ENCODE measurements at places on chromosomes 16 and 17. TPM values are rescaled to one million over a fixed set of nuclear protein-coding genes. Genes with fewer than 3 reads are reported as not detected.

The RAB26 gene
- 1.2 TPM for total RNA-seq

The SLC12A3 gene
- total RNA-seq: 0.73 TPM

- no peak overlapping the region for H3K4me3 ChIP-seq
- H3K27ac ChIP-seq: peak overlapping the region; percentile 51
- peaks cover 3% of the 10 kb centered on the region for H3K36me3 ChIP-seq
- DNase-seq: no peak
- no peaks in the 10 kb centered on the region for H3K27me3 ChIP-seq
Measured at GRCh38 chr17:17063546-17064122, 21.4 kb downstream of the MPRIP start.

DNA sequence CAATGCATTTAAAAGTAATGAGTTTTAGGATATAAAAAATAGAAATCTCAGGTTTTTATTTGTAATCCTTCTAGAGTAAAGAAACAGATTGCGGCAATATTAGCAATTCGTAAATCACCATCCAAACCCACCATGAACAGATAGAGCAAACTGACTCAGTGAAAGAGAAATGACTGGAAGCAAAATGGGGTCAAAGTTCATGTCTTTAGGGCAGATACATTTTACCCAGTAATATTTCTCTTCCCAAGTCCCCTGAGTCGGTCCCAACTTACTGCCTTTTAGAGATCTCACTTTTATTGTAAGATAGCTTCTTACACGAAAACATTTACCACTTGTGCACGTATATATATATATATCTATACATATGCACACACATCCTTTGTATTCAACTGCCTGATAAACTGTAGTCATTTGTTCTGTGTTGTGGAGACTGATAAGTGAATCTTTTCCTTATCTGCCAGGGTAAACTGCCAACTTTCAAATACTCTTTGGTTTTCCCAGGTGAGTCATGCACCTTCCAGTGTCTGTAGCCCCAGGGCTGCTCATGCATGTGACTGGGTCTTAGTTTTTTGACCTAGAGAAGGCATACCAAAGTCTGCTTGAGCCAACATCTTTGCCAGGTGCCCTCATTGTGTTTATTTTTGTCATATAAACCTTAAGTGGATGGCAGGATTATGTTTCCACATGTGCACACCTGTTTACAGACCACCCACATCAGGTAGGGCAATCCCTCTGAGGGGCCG is 7.8 kb upstream of the IRF8 start:
- peaks cover 50% of the 10 kb centered on the region for H3K4me1 ChIP-seq
- no peaks in the 10 kb centered on the region for H3K27me3 ChIP-seq
- H3K4me3 ChIP-seq: no peak overlapping the region
- DNase-seq: peak; percentile 90

- H3K36me3 ChIP-seq: no peaks in the 10 kb centered on the region
- H3K4me1 ChIP-seq: no peaks in the 10 kb centered on the region
- H3K4me3 ChIP-seq: no peak overlapping the region
- H3K27ac ChIP-seq: no peak overlapping the region
Measured at GRCh38 chr16:51971184-51971583, 575.8 kb downstream of the TOX3 start.

The SAMD14 gene
- 2.2 TPM for total RNA-seq

The NOS2 gene
- 19.0 TPM for total RNA-seq

DNA sequence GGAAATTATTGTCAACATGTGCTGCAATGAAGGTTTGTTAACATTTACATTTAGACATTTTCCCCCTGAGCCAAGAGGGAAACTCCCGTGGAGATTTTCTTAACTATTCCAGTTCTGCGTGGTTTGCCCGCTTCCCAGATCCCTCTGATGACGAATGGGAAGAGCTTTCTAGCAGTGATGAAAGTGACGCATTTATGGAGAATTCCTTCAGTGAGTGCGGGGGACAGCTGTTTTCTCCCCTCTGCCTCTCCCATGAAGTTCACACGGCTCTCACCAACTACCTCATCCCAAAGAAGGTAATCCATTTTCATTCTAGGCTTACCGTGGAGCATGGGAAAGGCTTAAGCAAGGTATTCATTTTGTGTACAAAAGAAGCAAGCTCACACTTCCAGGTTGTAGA is 18.2 kb downstream of the HEATR3 start:
- H3K27ac ChIP-seq: no peak overlapping the region
- H3K4me3 ChIP-seq: no peak overlapping the region
- no peaks in the 10 kb centered on the region for H3K36me3 ChIP-seq
- no peak for DNase-seq
- no peaks in the 10 kb centered on the region for H3K27me3 ChIP-seq
- no peaks in the 10 kb centered on the region for H3K4me1 ChIP-seq

GRCh38 chr17:41456204-41456603 is 11.0 kb downstream of the KRT32 start:
- H3K4me3 ChIP-seq: no peak overlapping the region
- H3K27me3 ChIP-seq: no peaks in the 10 kb centered on the region
- H3K4me1 ChIP-seq: no peaks in the 10 kb centered on the region
- no peak for DNase-seq
- no peaks in the 10 kb centered on the region for H3K36me3 ChIP-seq

DNA sequence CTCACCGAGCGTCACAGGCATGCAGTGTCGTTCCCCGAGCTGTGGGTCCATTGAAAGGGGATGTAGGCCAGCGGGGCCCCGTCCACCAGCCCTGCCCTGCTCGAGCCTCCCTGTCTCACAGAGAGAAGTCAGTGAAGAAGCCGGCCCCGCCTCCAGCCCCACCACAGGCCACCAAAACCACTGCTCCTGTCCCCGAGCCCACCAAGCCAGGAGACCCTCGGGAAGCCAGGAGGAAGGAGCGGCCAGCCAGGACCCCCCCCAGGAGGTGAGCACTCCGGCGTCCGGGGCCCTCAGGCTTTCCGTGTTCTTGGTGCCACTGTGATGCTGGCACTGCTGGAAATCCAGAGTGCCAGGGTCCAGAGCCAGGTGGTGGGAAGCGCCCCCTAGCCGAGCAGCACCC is 13.9 kb upstream of the IL17C start:
- H3K4me1 ChIP-seq: no peaks in the 10 kb centered on the region
- no peak overlapping the region for H3K4me3 ChIP-seq
- no peaks in the 10 kb centered on the region for H3K27me3 ChIP-seq
- no peak overlapping the region for H3K27ac ChIP-seq
- H3K36me3 ChIP-seq: peaks cover 9% of the 10 kb centered on the region

All from Caco-2 (cell line).